ENCODE measurements at places on chromosomes 6 and 20. TPM values are rescaled to one million over a fixed set of nuclear protein-coding genes. Genes with fewer than 3 reads are reported as not detected.

DNA sequence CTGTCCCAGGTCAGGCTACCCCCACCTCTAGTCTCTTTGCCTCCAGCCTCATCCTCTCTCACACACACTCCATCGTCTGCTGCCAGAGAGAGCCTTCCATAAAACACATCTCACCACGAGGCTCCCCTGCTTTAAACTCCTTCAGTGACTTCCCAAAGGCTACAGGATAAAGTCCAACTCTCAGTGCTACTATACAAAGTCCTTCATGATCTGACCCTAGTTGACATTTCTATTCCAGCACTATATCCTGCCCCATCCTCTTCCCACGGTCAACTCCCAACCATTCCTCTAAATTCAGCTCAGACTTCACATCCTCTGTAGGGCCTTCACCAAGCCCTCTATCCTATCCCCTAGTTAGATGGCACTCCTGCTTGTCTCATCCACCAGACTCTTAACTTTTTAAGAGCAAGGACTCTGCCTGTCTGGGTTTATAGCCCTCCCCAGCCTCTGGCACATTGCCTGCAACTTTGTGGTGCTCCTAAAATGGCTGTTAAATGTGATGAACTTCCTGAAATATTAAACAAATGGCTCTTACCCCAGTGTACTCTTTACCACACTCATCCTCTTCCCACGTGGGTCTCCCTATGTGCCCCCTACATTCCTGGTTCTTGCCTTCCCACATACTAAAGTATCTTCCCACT lies 36.1 kb downstream of the KIF16B start:
- DNase-seq = no peak

The ATF6B gene
- 39.5 TPM for total RNA-seq

The RAET1L gene
- 1.1 TPM for total RNA-seq

The GJA10 gene
- not detected for total RNA-seq

GRCh38 chr6:43826730-43827129 lies 56.7 kb downstream of the VEGFA start:
- no peak for DNase-seq

The HLA-DOB gene
- 3.4 TPM for total RNA-seq

The PROKR2 gene
- total RNA-seq = not detected

DNA sequence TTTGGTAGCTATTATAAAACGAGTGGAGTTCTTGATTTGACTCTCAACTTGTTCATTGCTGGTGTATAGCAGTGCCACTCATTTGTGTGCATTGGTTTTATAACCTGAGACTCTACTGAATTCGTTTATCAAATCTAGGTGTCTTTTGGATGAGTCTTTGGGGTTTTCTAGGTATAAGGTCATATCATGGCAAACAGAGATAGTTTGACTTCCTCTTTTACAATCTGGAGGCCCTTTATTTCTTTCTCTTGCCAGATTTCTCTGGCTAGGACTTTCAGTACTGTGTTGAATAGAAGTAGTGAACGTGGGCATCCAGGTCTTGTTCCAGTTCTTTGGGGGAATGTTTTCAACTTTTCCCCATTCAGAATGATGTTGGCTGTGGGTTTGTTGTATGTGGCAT lies 38.8 kb downstream of the SUMO4 start:
- DNase-seq = no peak

DNA sequence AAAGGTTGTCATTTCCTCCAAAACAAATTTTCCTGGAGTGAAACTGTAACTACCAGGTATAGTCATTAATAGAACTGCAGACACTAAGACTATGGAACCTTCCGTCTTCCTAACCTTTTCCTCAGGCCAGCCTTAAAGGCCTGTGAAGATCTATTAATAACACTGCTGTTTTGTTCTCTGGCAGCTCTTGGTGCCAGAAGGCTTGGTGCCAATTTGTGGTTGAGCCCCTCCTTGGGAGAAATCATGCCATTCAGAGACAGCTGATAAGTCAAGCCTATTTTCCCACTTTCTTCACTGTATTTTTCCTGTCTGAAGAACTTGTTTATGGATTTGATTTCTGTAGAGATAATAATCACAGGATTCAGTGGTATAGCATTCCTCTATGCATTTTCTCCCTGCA lies 64.8 kb downstream of the HCRTR2 start:
- peak; percentile 13 for DNase-seq

The ERVFRD-1 gene
- not detected for total RNA-seq

DNA sequence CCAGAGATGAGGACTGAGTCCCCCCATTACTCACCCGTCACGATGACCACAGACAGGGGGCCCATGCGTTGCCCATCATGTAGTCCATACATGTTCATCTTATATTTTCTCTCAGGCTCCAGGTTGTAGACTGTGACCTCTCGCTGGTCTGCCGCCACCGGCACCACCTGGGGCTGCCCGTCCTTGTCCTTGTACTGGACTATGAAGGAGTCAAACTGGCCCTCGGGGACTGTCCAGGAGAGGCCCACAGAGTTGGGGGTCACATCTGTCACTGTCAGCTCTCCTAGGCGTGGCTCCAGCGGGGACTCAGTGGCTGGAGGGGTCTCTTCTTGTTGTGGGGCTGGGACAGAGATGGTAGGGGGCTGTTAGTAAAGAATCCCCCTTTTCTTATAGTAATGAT lies 35.4 kb downstream of the CYP21A2 start:
- no peak for DNase-seq

DNA sequence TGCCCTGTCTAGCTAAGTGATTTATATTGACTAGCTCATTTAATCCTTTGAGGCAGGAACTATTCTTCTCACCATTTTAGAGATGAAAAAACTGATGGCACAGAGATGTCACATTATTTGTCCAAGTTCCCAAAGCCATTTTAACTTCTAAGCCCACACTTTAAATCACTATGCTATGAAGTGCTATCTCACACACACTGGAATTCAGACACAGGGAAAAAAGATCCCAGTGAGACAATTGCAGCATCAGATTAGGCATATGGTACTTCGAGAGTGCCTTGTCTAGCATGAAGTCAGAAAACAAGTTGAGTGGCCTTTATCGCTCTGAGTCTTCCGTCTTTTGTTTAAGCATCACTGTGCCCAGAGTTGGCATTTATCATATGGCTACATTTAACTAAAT lies 54.1 kb upstream of the PDE7B start:
- DNase-seq = no peak

DNA sequence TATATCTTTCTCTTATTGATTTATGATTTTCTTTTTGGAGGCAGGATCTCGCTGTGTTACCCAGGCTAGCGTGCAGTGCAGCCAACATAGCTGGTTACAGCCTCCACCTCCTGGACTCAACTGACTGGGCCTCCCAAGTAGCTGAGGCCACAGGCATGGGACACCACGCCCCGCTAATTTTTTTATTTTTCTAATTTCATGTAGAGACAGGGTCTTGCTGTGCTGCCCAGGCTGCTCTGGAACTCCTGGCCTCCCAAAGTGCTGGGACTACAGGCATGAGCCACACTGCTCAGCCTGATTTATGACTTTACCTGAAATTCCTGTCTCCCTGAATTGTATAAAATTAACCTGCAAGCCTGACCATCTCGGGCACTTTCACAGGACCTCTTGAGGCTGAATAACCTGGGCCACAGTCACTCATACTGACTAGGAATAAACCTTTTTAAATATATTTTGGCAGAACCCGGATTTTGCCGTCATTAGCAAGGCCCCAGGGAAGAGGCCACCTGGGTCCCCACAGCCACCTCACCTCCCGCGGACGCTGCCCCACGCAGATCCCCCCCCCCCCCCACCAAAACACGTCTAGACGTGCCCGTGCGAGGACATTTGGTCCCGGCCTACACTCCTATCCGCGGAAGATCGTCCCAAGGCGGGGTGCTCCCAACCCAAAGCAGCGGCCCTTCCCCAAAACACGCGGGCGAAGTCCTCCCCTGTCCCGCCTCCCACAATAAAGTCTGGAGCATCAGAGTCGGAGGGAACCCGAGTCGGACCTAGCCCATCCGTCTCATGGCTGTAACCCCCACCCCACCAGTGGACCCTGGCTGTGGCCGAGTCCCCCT lies 902 bp downstream of the ZNF337 start:
- DNase-seq = peak; percentile 10

DNA sequence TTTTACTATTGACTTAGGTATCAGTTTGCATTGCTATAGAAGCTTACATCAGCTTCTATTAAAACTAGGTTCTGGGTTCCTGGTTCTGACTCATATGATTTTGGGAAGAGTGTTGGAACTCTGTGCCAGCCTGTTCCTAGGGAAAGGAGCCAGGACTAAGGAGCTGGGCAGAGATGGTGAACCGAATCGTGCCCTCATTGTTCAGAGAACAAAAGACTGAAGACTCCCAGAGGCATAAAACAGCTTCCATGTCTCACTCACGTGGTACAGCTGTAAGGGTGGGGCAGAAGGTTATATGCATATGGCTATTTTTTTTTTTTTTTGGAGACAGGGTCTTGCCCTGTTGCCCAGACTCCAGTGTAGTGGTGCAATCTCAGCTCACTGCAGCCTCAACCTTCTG lies 89.1 kb upstream of the THBS2 start:
- no peak for DNase-seq

The RAB32 gene
- total RNA-seq = 61.9 TPM

The OR2H2 gene
- not detected for total RNA-seq

The HCRTR2 gene
- not detected for total RNA-seq

GRCh38 chr20:59565768-59566461 lies 38.4 kb upstream of the PHACTR3 start:
- DNase-seq = no peak

The VPS52 gene
- 31.4 TPM for total RNA-seq

GRCh38 chr6:7515363-7515762 lies 26.1 kb upstream of the DSP start:
- no peak for DNase-seq

- DNase-seq = no peak
These were observed 22.2 kb upstream of the MTRF1L start for GRCh38 chr6:153024709-153025017.

The SAMD3 gene
- total RNA-seq = 7.1 TPM

DNA sequence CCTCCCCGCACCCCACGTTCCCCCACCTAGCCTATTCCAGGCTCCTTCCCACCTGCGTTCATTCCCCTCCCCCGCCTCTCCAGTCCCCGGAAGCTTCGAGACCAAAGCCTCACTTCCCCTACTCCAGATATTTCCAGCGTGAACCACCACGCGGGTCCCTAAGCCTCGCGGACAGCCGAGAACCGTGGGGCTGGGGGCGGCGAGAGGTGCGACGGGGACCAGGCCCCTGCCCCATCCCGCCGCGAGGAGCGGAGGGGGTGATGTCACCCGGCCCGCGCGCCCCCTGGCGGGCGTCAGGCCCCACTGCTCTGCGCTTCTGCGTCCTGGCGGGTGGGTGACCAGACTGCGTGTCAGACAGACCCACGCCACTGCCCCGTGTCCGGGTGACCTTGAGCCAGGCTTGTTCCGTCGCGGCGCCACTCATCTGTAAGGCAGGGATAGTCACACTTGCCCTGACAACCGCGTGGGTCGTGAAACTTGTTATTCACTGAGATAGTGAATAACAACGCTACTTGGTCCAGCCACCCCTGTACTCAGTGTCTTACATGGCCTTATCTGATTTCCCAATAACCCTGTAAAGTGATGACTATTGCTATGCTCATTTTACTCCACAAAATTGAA lies 9.0 kb upstream of the HSP90AB1 start:
- no peak for DNase-seq

DNA sequence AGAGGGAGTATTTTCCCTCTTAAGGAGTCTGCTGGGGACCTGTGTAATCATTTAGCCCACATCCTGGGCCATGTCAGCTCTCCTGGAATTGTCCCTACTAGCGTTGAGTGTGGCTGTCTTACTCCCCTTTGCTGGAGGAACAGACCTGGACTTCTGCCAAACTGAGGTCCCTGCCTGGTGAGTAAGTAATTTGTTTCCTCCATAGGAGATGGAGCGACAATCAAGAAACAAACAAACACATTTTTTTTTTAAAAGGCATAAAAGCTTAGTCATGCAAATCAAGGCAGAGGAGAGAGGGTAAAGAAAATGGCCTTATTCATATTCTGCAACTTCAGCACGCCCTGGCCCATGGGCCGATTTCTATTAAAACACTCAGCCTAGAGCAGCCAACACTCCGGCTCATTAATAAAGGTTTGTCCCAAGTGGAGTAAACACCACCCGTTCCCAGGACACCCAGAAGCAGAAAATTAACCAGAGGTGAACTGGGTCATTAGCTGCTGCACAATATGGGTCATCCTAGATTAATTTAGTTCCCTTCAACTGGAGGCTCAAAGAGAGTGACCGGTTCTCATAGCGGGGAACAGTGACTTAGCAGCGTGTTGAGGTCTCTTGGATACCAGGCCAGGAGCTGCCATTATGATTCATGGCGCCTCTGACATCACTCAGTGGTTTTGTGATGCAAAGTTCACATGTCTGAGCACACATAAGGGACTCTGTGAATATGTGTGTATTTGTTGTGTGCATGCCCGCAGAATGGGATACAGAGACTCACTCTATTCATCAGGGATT lies 165.0 kb upstream of the SULF2 start:
- DNase-seq = no peak

DNA sequence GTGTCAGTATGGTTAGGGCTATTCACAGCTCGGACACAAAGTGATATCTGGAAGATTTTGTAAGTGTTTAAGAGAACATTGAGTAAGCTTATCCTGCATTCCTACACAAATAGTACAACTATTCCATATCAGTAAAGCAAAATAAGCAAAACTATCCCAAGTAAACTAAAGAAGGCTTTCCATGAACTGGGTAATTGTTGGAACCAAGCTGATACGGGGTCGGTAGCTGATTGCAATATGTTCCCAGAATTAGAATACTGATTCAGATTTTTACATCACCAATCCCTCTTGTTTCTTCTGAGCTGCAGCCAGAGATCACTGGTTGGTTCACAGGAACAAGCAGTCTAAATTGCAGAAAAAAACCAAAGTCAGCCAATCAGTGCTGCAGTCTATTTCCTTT lies 54.1 kb downstream of the CDS2 start:
- no peak for DNase-seq

DNA sequence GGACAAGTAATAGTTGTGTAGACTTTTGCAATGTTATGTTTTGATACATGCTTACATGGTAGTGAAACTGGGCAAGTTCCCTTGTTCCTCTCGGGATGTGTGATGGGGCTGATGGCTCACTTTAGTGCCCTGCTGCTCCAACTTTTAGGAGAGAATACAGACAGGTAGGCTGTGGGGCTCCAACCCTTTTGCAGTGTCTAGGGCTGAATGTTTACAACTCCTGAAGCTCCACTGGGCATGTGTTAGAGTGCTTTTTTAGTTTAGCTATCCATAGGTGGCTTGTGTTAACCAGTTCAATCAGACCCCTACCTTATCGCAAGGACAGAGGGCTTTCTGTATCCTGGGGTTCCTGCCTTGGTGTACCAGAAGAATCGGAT lies 33.8 kb downstream of the SERPINB6 start:
- no peak for DNase-seq

DNA sequence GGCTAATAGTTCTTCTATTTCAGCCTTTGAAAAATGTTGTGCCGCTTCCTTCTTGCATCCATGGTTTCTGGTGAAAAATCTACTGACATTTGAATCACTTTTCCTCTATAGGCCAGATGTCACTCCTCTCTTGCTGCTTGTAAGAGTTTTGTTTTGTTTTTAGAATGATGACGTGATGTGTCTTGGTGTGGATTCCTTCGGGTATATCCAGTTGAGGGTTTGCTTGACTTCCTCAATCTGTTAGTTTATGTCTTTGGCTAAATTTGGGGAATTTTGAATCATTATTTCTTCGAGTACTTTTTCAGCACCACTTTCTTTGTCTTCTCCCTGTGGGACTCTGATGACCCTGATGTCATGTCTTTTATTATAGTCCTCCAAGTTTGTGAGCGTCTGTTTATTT lies 175.5 kb downstream of the MYLK4 start:
- DNase-seq = no peak

- DNase-seq = peak; percentile 97
These were observed 35.4 kb upstream of the PIM1 start for GRCh38 chr6:37134396-37135191.

- DNase-seq = no peak
These were observed 99.8 kb upstream of the PLEKHG1 start for GRCh38 chr6:150499882-150500312.

The SLC22A7 gene
- total RNA-seq = not detected

GRCh38 chr20:23404196-23404595 lies 17.1 kb downstream of the NAPB start:
- peak; percentile 59 for DNase-seq

The FOXF2 gene
- 0.11 TPM for total RNA-seq

All from foreskin keratinocyte (primary cell).